ENCODE measurements at places on chromosomes 2 and 18. TPM values are rescaled to one million over a fixed set of nuclear protein-coding genes. Genes with fewer than 3 reads are reported as not detected.

The KLHL14 gene
- total RNA-seq, result under 0.01 TPM

The KYNU gene
- total RNA-seq, result not detected

The TMEM37 gene
- total RNA-seq, result 0.33 TPM

The HOXD4 gene
- total RNA-seq, result 9.4 TPM
